Left kidney (tissue), 8 donors: ENCODE measurements at places on chromosomes 7 and 10. TPM values are rescaled to one million over a fixed set of nuclear protein-coding genes. Genes with fewer than 3 reads are reported as not detected.

ZNF239 gene
- 15.9 TPM for polyA plus RNA-seq

SLC26A3 gene
- 0.10 TPM for polyA plus RNA-seq

CC2D2B gene
- 3.3 TPM for polyA plus RNA-seq

PTPN20 gene
- polyA plus RNA-seq: 7.3 TPM

C7orf25 gene
- polyA plus RNA-seq: 9.5 TPM

SPRN gene
- polyA plus RNA-seq: 4.5 TPM

ITIH5 gene
- polyA plus RNA-seq: 31.2 TPM

EVX1 gene
- polyA plus RNA-seq: 0.07 TPM

STEAP1B gene
- polyA plus RNA-seq: 1.6 TPM

CPSF4 gene
- polyA plus RNA-seq: 41.8 TPM

CTAGE8 gene
- polyA plus RNA-seq: 12.3 TPM

UTF1 gene
- not detected for polyA plus RNA-seq

INHBA gene
- polyA plus RNA-seq: 4.0 TPM

CACNB2 gene
- 5.8 TPM for polyA plus RNA-seq

SKIDA1 gene
- polyA plus RNA-seq: 12.2 TPM

WEE2 gene
- 0.58 TPM for polyA plus RNA-seq

C10orf62 gene
- polyA plus RNA-seq: 1.1 TPM

XRCC2 gene
- 14.9 TPM for polyA plus RNA-seq

ANKRD1 gene
- polyA plus RNA-seq: 0.86 TPM

SEMA3E gene
- 1.3 TPM for polyA plus RNA-seq

RSPH10B gene
- polyA plus RNA-seq: 0.43 TPM

EFCAB10 gene
- polyA plus RNA-seq: 2.2 TPM

LDB3 gene
- 1.2 TPM for polyA plus RNA-seq

OR2A42 gene
- polyA plus RNA-seq: 1.8 TPM

WDR86 gene
- polyA plus RNA-seq: 38.8 TPM

ASAH2 gene
- 6.8 TPM for polyA plus RNA-seq

ZNF862 gene
- 27.0 TPM for polyA plus RNA-seq
